NCI-H1105 treated with DMSO at 0.1 percent for 48 hours (cell line): ENCODE measurements at places on chromosomes 1 and 21.

- DNase-seq: no peak
Measured at GRCh38 chr1:161299347-161299746, 10.4 kb downstream of the MPZ start.

DNA sequence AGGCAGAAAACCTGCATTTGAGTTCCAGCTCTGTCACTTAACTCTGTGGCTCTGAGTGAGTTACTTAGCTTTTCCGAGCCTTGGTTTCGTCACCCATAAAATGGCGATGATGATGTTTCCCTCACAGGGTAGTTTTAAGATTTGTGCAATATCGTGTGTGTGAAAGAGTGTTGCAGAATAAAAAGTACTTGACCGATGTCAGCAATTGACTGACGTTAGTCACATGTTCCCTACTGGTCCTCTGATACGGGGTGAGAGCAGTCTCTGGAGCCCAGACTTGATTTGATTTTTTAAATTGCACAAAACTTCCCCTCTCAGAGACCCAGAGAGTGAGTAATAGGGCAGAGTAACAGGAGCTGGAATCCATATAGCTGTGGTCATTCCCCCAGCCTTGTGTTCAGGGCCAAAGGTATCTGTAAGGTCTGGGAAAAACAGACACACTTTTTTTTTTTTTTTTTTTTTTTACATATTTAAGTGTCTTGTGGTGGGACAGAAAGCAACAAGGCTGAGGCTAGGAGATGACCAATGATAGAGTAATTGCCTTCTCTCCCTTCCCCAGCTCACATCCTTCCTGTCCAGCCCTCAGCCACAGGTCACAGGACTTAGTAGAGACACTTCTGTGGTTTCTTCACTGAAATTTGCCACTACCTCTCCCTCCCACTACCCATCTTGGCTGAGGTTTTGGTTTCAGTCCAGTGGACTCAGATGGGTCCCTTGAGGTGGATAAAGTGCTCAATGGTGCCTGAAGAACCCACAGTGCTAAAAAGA lies 2.0 kb downstream of the FCER1G start:
- DNase-seq: no peak

- no peak for DNase-seq
Measured at GRCh38 chr1:27403065-27403726, 10.8 kb downstream of the GPR3 start.

GRCh38 chr1:170662561-170663403 lies 1.1 kb upstream of the PRRX1 start:
- DNase-seq: peak; percentile 69

DNA sequence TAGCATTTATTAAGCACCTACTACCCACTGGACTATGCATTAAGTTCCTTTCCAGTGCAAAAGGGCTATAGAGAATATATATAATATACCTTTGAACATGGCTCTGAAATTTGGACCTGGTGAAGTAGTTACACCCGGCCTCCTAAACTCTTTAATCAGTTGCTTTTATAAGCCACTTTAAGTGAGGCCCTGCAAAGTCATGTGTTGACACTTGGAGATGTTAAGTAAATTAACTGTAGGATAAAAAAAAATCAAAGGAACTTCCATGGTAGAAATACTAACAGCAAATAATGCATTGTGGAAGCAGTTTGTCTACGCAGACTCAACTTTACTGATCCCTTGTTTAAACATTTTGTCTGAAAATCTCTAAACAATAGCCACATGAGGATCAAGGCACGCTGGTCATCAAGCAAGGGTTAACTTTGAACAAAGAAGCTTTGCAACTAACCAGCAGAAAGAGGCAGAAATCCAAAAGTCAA lies 283.9 kb downstream of the VAV3 start:
- no peak for DNase-seq

DNA sequence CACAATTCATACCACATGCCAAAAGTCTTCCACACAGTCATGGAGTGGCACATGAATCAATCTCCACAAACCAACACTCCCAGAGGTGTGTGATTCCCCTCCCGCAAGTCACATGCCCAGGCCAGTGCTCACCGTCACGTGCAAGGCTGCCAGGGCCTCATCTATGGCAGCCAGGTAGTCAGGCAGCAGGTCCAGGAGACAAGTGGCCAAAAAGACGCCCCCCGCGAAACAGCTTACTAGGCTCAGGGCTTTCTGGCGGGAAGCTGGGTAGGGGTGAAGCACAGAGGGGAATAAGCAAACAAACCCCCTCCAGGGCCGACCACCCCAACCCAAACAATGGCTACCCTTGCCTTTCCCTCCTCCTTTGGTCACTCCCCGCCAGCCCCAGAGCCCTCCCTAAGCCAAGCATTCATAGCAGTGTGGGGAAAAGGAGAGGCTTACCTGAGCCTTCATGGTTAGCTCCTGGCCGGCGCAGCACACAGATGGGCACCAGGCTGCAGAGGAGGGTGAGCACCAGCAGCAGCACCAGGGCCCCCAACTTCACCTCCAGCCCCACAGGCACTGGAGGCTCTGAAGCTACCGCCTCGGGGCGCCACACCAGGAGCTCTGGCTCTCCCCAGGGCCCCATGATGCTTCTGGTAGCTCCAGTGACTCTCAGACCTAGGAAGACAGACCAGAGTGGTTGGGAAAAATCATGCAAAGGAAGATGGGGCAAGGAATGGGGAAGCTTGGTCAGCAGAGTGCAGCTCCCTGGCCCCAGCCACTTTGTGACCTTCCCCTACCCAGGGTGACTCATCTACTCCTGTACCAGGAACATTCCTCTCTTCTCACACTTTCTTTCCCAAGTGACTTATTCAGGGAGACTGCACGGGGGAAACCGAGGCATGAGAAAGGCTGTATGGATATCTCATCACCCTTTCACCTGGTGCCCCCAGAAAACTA lies 978 bp downstream of the SLC39A1 start:
- no peak for DNase-seq

GRCh38 chr1:206736878-206737728 lies 33.5 kb upstream of the IL19 start:
- no peak for DNase-seq

GRCh38 chr21:19870682-19871081 lies 1127.5 kb upstream of the NCAM2 start:
- no peak for DNase-seq

- no peak for DNase-seq
Measured at GRCh38 chr1:163320891-163321290, 863 bp upstream of the NUF2 start.

- DNase-seq: no peak
Measured at GRCh38 chr21:36753556-36753955, 54.6 kb downstream of the SIM2 start.

DNA sequence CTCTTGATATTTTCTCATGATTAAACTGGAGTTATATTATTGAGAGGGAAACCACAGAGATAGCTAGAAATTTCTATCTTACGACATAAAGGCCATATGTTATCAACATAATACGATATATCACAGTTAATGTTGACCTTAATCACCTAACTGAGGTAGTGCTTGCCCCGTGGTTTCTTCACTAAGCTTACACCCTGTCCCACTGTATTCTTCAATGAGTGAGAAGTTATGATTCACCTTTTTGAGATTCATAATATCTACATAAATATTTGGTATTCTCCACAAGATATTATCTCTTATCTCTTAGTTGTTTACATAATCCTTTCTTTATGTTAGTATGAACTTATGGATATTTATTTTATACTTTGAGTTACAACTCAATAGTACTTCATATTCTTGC lies 1714.1 kb downstream of the BRINP3 start:
- DNase-seq: no peak

GRCh38 chr1:150615346-150616201 lies 13.8 kb downstream of the ENSA start:
- DNase-seq: no peak

GRCh38 chr1:219566951-219567947 lies 45.7 kb downstream of the ZC3H11B start:
- peak; percentile 60 for DNase-seq

- DNase-seq: no peak
Measured at GRCh38 chr1:21900766-21901472, 36.2 kb downstream of the HSPG2 start.

- DNase-seq: peak; percentile 41
Measured at GRCh38 chr1:231626535-231626950, at the start of gene DISC1. DISC1 (plus strand) TSS chr1:231626790; CDS start chr1:231626868, 78 bp downstream.

- no peak for DNase-seq
Measured at GRCh38 chr1:5917591-5918274, 74.5 kb downstream of the NPHP4 start.

GRCh38 chr1:114154963-114155322 lies 1.3 kb upstream of the SYT6 start:
- no peak for DNase-seq

- no peak for DNase-seq
Measured at GRCh38 chr1:162283657-162284056, 93.0 kb downstream of the SPATA46 start.

GRCh38 chr1:10444795-10445397 lies 4.9 kb upstream of the CORT start:
- no peak for DNase-seq

DNA sequence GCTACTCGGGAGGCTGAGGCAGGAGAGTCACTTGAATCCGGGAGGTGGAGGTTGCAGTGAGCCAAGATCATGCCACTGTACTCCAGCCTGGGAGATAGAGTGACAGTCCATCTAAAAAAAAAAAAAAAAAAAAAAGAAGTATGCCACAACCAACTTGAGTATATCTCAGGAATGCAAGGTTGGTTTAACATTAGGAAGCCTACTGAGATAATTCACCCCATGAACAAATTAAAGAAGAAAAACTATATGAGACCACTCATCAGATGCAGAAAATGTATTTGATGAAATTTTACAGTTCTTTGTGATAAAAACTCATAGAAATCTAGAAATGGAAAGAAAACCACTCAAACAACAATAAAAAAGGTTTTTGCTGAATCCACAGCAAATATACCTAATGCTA lies 373.8 kb downstream of the LMO4 start:
- DNase-seq: no peak

- DNase-seq: peak; percentile 5
Measured at GRCh38 chr21:29175408-29176134, 45.1 kb downstream of the MAP3K7CL start.

DNA sequence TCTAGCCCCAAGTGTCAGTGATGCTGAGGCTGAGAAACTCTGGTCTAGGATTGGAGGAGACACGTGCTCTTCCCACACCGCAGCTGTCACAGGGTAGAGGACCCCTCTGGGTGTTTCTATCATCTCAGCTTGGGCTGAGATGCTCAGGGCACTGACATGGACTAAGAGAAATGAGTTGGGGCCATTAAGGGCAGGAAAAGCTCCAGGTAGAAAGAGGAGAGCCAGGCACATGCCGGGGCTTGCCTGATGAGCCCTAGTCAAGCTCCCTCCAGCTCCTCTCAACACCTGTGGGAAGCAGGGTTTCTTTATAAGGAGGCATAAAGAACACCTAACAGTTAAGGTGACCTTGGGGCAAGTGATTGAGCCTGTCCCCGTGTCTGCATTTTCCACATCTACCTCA lies 17.3 kb downstream of the ABCA4 start:
- no peak for DNase-seq

DNA sequence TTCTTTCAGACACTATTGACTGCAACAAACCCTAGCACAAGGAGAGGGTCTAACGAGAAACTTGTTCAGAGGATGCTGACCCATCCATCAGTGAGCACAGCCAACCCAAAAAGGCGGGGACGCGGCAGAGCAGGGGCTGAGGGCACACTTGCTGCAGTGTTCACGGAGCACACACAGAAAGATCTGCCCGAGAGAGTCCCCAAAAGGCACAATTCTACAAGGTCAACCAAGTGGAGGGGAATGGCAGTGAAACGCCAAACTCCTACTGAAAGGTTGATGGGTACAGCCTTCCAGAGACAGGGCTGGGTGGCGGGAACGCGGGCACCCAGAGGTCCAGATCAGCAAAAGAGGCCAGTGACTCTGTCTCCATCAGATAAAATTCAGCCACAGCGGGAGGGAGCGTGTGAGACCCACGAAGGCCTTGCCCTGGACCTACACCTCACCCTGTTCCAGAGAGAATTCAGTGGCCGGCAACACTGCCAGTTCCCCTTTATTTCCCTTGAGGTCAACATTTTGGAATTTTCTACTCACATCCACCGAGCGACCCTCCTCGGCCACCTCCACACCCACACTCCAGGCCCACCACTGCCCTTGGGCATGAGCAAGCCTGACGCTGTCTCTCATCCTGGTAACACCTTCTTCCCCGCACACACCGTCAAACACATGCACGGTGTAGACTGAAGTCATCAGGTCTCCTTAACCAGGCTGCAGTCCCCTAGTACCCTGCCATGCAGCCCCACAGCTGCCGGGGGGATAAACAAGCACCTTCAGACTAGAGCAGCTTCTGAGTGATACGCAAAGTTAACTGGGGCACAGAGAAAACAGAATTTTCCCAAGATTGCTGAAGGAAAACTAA lies 5.5 kb downstream of the GNG4 start:
- no peak for DNase-seq

DNA sequence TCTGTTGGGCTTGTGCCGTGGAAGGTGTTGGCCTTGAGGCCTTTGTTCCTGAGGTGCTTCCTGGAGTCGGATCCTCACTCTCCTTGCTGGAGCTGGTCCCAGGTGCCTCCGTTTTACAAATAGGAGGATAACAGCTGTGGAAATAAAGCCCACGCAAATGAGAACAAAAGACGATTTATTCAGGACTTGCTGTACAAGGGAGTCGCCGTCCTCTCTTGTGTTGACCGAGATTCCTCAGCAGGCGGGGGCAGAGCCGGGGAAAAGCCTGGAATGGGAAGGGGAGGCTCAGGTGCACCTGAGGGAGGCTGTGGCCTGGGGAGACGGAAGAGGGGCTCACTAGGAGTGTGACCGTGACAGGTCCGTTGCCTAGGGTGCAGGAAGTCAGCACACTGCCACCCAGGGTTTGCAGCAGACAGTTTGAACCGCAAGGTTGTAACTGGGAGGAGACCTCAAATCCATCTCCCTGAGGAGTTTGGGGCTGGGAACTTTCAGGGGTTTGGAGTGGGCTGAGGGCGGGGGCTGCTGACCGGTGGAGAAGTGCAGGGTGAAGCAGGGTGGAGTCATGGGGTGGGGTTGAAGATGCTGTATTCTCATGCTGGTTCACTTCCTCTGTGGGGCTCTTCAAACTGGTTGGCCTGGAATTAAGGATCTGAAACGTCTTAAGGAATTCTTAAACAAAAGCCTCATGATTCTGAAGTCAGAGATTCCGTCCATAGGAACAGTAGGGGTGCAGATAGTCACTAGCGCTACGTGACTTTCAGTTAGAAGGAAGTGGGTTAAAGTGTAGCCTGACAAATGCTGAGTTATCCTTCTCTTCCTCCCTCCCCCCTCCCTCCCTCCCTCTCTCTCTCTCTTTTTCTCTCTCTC lies 2.6 kb upstream of the CSTB start:
- no peak for DNase-seq

DNA sequence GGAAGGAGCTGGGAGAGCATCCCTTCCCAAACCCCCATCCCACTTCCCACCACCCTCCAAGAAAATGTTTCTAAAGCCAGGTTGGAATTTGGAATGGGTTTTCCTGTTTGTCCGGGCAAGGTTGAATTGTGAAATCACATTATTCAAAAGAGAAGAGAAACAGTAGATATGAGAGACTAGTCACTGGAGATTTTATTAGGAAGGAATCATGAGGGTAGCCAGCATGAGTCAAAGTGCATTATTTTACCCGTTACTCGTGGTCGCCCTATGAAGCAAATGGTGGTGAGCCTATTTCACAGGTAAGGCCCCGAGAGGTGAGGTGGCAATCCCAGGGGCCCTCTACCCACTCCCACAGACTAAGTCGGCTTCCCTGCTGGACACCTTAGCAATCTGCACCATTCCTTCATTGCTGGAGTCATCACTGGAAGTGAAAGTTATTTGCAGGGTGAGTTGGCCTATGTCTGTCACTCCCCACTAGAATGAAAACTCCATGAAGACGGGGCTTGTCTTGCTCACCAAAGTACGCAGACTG lies 52.8 kb downstream of the TOMM20 start:
- no peak for DNase-seq
